Pulmonary artery endothelial cell (primary cell): ENCODE measurements at places on chromosomes 16 and 17. TPM values are rescaled to one million over a fixed set of nuclear protein-coding genes. Genes with fewer than 3 reads are reported as not detected.

RNF112 gene
- total RNA-seq, result 0.07 TPM in 2 replicates

CIBAR2 gene
- not detected in 2 replicates for total RNA-seq

CCDC200 gene
- not detected in 2 replicates for total RNA-seq

DNA sequence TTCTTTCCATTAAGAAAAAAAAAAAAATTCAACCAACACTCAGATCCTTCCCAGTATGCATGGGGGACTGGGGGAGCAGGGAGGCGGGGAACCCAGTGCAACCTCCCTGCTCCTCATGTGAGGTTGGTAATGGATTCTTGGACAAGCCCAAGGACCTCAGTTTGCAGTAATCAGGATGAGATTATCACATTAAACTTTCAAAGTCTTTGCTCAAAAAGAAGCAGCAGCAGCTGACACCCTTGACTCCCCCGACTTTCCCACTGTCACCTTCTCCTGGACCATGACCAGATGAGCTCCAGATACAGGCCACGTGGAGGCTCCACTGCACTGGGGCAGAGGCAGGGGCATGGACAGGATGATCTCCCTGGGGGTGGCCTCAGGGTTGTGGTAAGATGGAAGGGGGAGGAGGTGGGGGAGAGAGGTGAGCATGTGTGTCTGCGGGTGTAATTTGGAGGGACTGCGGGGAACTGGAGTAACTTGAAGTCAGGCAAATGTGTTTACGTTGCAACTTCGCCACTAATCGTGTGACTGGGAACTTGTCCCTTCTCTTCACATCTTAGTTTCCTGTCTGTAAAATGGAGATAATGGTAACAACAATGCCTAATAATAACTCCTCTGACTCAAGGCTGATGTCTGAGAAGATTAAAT, 19.8 kb downstream of the ZNF385C start:
- no peak for DNase-seq

NAGS gene
- total RNA-seq, result 2.2 and 6.8 TPM in 2 replicates

- no peak for DNase-seq
Observed at GRCh38 chr16:22116095-22116700, 23.9 kb downstream of the VWA3A start.

CAVIN1 gene
- 817 and 880 TPM in 2 replicates for total RNA-seq

DNA sequence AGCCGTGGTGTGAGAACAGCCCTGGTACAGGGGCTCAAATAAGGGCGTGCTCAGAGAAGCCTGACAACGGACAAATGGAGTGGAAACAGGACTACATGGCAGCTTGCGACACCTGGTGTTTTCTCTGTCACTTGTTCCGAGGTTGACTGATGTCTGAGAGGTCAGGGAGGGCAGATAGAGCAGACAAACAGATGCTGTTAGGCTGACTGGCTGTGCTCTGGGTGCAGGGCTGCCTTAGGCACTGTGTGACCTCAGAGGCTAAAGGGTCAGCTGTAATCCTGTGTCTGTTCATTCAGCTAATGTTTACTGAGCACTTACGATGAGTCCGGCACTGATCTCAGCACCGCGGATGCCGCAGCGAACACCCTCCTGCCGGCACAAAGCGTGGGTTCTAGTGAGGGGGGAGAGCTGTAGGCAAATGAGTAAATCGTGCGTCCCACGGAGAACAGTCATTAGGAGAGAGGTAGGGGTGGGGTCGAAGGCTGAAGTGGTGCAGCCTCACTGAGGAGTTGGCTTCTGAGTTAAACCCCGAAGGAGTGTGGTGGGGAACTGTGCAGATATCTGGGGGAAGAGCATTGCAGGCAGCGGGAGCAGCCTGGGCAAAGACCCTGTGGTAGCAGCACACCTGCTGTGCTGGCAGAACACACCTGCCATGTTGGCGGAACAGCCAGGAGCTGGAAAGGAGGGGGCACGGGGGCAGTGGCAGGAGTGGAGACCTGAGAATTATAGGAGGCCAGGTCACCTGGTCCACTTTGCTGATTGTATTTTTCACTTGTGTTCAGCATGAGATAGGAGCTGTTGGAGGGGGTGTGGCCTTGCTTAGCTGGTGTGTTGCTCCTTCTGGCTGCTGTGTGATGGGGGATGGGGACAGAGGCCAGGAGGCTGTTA, 35.0 kb downstream of the GPT2 start:
- no peak for DNase-seq

HBZ gene
- total RNA-seq, result not detected in 2 replicates

DNA sequence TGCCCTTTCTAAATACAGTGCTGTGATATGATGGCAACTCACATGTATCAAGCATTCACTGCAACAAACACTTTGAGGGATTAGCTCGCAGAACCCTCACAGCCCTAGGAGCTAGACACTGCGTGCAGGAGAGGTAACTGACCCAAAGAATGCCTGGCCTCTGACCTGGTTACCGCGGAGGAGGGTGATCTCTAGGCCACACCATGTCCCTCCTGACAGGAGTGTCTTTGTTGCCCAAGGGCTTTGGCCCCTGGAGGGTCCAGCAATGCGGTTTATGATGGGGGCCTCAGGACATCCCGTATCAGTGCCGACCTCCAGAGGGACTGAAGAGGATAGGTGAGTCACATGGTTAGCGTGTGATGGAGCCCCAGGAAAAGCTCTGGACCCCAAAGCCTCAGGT, 130.6 kb downstream of the MGAT5B start:
- DNase-seq, result no peak

DNA sequence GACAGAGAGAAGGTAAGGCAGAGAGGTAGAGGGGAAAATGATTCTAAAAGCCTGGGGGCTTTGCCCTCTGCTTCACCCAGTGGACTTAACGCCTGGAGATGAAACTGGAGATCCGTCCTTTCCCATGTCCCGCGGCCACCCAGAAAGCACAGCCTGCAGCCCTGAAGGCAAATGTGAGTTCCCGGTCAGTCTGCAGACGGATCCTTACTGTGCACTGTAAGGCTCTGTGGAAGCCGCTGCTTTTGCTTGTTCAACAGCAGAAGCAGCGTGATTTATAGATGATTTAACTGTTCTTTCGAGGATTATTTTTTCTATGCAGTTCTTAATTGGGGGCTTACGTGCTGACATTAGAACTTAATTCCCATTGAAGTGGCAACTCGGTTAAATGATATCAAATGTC, 290.4 kb downstream of the FOXL1 start:
- no peak for DNase-seq

DHRS7C gene
- not detected in 2 replicates for total RNA-seq

TP53TG3 gene
- 0.49 TPM in 1 of 2 replicates, not detected in the other for total RNA-seq

CD300A gene
- not detected in 2 replicates for total RNA-seq

PRAC2 gene
- not detected in 2 replicates for total RNA-seq

DNA sequence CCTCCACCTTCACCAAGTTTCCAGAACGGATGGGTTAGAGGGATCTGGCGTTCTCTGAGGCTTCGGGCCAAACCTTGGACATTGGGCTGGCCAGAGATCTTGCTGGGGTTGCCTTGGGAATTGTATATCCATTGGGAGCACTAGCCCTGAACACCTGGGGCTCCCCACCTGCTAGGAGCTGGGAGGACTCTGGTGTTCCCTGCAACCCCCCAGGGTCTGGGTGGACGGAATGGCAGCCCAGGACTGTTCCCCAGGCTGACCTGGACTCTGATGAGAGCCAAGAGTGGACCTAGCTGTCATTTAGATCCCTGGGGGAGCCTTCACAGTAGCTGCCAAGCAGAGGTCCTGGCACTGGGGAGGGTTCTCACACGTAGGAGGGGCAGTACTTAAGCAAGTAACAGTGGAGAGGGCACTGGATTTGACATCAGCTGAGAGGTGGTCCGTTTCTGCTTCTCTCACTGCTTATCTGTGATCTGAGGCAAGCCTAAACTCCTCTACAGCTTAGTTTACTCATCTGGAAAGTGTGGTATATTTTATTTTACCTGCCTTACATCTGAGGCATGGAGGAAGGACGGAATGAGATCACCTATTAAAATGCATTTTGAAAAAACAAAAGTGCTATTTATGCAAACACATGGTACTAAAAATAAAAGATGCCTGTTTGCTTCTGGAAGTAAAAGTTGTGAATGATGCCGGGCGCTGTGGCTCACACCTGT, 11.7 kb downstream of the SOCS3 start:
- DNase-seq, result no peak

DNA sequence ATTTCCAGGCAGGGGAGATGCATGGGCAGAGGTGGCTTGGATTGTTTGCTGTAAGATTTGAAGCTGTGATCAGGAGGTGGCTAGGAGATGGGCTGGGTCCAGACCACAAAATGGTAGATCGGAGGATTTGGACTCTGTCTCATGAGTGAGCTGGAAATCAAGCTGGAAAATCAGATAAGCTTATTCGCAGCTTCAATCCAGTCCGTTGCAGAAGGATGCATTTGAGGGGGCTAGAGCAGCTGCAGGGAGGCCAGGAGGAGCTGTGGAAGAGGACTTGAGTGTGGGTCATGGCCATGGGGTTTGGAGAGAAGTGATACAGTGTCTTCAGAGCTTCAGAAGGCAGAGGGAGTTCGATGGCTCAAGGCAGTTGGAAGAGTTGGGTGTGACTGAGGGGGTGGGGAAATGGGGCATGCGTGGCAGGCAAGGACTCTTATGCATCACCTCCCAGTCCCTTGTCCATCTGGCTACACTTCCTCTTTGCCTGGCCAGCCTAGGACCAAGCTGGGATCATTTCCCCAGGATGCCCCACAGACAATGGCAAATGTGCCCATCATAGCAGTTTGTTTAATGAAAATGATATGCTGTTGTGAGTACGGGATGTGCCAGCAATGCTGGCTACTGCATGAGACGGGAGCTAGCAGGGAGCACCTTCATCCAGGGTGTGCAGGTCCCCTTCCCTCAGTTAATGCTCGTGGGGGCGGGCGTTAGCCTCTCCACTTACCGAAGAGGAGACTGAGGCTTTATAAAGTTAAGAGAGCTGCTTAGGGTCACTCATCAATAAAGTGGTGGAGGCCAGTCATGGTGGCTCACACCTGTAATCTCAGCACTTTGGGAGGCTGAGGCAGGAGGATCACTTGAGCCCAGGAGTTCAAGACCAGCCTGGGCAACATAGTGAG, 20.6 kb downstream of the QPRT start:
- DNase-seq, result no peak

GRCh38 chr16:53341792-53342191, 92.5 kb upstream of the RBL2 start:
- no peak for DNase-seq

WFDC1 gene
- not detected in 2 replicates for total RNA-seq

PRDM7 gene
- total RNA-seq, result not detected in 2 replicates

RCVRN gene
- not detected in 2 replicates for total RNA-seq

- no peak for DNase-seq
Observed at GRCh38 chr16:28991687-28992086, 6.8 kb downstream of the LAT start.

CXCL16 gene
- total RNA-seq, result 2.4 and 7.4 TPM in 2 replicates

C16orf92 gene
- total RNA-seq, result not detected in 2 replicates

DNA sequence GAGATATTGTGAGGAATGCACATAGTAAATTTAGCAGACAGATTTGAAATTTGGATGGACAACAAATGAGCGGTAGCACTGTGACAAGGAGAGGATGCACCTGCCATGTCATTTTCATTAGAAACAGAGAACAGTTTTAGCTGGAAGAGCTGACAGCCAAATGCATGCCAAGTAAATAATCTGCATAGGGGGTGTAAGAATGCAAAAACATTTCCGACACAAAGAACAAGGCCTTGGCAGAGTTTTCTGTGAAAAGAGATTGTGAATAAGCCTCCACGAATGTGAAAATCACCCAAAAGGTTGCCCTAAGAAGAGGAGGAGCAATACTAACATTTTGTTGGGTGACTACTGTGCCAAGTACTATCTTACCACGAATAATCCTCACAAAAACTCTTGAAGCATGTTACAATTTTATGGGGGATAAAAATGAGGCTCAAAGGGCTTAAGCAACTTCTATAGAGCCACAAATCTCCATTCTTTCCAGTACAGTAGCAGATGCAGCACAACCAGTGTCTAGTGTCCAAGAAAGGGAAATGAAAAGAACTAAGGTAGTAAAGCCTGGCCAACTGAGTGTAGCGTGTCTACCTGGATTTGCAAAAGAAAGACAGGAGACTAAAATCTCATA, 28.3 kb downstream of the TMEM100 start:
- no peak for DNase-seq

DNA sequence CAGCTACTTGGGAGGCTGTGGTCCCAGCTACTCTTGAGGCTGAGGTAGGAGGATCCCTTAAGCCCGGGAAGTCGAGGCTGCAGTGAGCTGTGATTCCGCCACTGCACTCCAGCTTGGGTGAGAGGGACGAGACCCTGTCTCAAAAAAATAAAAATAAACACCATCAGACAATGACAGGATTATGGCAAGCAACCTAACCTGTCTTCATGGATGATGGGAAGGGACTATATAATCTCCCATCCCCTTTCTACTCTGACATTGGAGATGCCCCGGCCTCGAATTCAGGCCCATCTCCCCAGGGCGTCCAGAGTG, 893 bp downstream of the TRIM25 start:
- DNase-seq, result no peak

GRCh38 chr17:77722366-77722765, 236.1 kb upstream of the TNRC6C start:
- no peak for DNase-seq
